ENCODE measurements at places on chromosomes 5 and 9.

GRCh38 chr9:14961372-14962068 lies 51.3 kb upstream of the FREM1 start:
- DNase-seq: no peak

GRCh38 chr9:22148876-22149637 lies 140.0 kb upstream of the CDKN2B start:
- no peak for DNase-seq

DNA sequence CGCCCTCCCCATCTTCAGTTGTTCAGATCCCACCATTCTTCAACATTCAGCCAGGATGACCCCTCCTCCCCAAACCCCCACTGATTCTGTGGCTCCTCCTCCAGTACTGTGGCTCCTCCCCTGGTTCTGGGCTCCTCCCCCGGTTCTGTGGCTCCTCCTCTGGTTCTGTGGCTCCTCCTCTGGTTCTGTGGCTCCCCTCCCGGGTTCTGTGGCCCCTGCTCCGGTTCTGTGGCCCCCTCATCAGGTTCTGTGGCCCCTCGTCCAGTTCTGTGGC lies 32.8 kb downstream of the C5orf15 start:
- DNase-seq: no peak

DNA sequence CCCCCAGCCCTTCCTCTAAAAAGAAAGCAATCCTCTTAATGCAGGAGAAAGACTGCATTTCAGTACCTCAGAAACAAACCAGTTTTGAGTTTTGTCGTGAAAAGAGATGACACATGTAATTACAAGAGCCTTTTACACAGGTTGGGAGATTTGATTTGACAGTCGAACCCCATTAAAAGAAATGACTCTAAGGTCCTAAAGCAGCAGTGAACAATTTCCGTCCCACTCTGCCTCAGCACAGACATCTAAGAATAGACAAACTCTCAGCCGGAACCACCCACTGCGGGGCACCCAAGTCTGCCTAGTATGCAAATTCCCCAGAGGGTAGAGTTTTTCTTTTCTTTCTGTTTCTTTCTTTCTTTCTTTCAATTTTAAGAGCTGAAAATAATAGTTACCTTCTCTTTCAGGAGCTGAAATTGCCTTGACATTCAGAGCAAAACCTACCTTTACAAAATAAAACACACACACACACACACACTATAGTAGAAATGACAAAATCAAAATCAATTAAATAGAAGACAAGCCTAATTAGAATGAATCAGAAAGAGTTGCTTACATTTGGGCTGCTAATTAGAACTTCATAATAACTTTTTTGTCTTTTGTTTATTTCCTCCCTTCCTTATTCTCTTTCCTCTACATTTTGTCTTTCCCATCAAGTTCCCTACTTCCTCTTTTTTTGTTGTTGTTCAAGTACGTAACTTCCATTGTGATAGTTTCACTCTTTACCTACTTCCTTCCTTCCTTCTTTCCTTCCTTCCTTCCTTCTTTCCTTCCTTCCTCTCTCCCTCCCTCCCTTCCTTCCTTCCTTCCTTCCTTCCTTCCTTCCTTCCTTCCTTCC lies 65.1 kb downstream of the BASP1 start:
- DNase-seq: no peak

DNA sequence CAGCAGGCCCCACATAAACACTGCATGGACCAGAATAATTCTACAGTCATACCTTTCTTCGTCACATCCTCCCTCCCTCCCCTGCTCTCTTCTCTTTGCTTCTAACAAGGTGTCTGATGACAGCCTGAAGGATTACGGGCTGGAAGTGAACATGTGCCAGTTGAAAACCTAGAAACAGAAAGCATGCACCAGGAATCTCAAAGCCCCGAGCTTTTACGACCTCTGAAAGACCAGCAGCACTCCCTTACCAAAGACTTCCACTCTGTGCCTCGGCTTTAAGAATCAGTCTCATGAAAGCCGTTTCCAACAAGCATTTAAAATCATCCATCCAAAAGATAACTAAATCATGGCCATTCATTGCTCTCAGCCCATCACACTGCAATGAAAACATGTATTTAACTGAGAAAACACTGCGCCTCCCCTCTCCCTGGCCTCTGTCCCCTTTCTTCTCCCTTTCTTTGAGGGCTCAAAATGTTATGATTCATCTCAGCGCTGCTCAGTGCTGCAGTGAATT lies 21.3 kb downstream of the MSX2 start:
- DNase-seq: no peak

DNA sequence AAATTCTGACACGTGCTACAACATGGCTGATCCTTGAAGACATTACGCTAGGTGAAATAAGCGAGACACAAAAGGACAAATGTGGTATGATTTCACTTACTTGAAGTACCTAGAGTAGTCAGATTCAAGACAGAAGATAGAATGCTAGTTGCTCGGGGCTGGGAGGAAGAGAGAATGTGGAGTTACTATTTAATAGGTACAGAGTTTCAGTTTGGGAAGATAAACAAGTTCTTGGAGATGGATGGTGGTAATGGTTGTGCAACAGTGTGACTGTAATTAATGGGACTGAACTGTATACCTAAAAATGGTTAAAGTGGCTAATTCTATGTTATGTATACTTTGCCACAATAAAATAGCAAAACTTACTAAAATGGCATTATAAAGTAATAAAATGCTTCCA lies 34.4 kb downstream of the PAM start:
- DNase-seq: no peak

- no peak for DNase-seq
These were observed at the start of gene CRB2 for GRCh38 chr9:123355761-123356431. TSS of gene CRB2 (plus strand) at chr9:123356197. CDS start at chr9:123356261, 64 bp downstream.

DNA sequence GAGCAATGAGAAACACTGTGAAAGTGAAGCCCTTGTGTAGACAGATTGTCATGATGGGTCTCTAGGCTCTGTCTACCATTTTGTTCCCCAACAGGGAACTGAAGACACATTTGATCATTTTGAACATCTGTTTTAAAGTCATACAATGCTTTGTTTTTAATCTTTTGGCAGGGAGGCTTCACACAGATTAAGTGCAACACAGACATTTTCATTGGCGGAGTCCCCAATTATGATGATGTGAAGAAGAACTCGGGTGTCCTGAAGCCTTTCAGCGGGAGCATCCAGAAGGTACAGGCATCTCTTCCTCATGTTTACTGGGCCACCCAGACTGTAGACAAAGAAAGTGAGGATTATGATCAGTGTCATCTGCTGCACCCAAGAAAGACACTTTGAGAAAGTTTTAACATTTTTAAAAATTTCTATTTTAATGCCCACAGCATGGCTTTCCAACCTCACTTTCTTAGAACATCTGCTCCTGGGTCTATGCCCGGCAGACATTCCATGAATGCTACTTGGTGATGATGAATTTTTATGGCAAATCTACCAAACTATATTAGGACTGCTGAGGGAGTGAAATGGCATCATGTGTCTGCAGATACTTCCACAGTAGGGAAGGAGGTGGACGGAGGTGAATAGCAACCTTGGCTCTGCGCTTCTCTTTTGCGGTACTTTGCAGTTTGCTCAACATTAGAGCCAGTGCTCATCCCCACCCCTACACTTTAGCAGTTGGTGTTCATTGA lies 121.3 kb downstream of the LIFR start:
- DNase-seq: no peak

DNA sequence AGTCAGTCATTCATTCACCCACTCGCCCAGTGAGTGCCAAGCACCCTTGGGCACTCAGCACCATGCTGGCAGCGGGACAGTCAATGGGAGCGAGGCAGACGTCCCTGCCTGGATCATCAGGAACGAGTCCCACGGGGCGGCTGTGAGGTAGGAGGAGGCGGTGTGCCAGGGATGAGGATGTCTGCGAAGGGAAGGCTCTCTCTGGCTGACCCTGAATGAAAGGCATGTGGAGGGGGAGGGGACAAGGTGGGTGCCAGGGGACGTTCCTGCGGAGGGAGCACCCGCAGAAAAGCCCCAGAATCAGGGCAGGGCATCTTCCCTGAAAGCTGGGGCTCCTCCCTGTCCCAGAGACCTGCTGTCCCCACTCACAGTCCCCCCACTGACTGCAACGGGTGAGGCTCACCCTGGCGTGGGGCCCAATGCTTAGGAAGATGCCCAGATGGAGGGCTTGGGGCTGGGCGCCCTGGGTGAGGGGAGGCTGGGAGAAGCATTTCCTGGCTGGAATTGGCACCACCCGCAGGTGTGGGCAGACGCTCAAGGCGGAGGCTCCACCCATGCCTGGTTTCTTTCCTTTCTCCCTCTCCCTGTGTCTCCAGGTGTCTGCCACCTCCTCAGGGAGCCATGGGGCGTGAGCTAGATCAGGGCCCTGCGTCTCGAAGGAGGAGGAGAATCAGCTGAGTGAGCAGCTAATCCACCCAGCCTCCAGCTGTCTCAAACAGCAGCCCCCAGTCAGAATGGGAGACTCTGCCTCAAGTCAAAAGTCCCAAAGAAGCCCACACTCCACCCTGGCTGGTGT lies 179.0 kb upstream of the PPP1R26 start:
- no peak for DNase-seq

DNA sequence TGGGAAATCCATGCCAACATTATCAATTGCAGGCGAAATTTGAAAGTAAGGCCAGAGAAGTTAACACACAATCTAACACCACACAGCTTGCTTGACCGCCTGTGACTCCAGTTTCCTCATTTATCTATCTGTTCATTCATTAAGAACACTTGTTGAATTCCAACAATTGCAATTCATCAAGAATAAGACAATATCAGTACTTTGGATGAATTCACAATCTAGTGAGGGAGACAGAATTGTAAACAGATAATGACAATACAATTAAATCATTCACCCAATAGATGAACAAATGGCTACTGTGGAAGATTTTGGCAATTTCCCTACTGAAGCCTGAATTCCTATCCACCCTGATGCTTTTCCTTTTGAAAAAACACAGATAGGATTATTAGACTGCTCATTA lies 181.6 kb downstream of the TRIM36 start:
- DNase-seq: no peak

GRCh38 chr5:157600252-157600651 lies 24.7 kb upstream of the ADAM19 start:
- no peak for DNase-seq

DNA sequence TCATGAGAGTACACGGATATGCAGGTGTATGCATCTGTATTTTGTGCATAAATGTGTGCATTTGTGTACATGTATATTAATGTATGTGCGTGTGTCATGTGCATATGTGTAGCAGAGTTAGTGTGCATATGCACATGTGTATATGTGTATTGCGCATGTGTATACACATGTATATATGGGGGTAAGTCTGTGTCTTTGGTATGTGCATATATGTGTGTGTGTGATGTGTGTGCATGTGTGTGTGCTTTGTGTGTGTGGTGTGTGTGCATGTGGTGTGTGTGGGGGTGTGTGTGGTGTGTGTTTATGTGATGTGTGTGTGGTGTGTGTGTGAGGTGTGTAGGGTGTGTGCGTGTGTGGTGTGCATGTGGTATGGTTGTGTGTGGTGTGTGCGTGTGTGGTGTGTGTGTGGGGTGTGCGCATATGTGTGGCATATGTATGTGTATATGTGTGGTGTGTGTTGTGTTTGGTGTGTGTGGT lies 13.1 kb upstream of the CTSL start:
- no peak for DNase-seq

GRCh38 chr5:140596321-140596741 lies 31.7 kb downstream of the SLC35A4 start:
- no peak for DNase-seq
